GM10248 (cell line): ENCODE measurements at places on chromosomes 16 and 17.
A peak's percentile ranks its signal among the peaks of the same experiment; 100 is the strongest.

GRCh38 chr16:1749152-1750117, 21.9 kb downstream of the NME3 start:
- no peak for DNase-seq

DNA sequence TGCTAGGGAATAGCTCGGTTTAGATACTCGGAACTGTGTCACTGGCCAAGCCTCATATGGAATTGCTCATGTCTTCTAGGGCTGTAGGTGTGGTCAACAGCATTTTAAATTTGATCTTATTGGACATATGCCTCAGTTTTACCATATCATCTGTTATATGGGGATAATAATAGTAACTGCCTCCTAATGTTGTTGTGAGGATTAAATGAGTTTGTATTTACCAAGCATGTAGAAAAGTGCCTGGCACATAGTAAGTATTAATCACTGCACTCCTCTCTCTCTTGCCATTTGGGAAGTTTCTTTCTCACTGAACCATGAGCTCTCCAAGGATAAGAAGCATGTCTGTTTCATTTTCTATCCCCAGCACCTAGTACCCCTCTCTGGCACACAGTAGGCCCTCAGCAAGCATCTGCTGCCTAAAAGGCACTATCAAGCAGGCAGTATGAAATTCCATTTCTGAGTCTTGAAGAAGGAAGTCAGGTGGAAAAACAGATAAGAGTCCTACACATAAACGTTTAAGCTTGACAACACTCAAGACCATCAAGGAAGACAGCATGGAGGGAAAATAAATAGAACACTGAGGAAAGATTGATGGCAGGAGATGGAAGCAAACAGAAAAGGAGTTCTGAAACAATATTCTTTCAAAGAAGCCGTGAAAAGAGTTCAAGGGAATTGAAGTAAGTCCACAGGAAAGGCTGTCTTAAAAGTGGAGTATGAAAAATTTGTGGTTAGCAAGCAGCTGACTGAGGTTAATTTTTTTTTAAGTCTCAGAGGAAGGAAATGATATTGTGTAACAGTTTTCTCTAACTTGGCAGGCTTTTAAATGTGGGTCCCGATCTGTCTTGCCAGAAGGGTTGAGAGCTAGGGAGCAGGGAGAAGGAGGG, 2.2 kb upstream of the ATP6V0A1 start:
- DNase-seq, result peak; percentile 48

DNA sequence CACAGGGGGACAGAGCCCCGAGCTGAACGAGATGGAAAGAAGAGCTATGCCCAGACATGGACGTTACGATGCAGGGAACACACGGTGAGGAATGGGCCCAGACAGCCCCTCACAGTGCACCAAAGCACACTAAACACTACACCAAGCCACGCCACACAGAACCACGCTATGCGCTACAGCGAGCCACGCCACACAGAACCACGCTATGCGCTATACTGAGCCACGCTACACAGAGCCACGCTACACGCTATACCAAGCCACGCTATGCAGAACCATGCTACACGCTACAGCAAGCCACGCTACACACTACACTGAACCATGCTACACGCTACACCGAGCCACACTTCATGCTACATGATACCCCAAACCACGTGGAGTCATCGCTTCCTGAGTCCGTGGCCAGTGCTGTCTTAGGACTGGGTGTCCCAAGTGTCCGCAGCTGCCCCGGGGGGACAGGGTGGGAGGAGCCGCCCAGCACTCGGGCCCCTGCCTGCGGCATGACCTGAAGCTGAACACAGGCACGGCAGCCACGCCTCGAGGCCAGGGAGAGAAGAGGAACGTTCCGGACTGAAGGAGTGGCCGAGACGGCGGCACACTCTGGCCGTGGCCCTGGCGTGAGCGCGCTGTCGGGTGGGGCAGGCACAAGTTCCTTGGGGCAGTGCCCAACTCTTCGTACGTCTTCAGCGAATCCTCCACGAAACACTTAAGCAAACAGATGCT, 61.3 kb downstream of the LMF1 start:
- DNase-seq, result no peak

DNA sequence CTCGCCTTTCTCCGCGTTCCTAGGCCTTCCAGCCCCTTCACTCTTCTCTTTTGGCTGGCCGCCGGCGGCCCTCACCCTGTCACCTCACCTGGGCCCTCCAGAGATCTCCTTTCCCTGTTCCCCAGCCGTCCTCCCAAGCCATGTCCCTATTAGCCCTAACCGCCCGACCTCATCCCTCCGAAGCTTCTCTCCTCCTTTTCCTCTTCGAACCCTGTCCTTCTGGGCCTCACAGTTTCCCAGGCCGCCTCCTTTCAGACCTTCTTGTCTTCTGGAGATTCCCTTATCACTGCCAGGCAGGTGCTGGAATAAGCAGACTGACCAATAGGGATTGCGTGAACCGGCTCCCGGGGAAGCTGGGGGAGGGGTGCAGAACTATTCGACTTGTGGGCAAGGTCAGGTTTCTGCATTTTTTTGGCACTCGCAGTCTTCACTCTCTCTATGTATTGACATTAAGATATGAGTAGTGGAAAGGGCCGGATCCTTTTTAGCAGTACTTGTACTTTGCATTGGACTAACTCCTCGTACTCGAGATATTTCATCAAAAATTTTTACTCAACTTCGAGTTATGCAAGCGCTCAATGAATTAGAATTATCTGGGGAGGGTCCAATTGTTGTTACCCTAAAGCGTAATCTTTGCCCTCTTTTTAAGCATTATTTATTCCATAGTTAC, 690 bp downstream of the RHOT1 start:
- DNase-seq, result peak; percentile 31

GRCh38 chr17:51124640-51125503, 4.2 kb upstream of the SPAG9 start:
- no peak for DNase-seq

DNA sequence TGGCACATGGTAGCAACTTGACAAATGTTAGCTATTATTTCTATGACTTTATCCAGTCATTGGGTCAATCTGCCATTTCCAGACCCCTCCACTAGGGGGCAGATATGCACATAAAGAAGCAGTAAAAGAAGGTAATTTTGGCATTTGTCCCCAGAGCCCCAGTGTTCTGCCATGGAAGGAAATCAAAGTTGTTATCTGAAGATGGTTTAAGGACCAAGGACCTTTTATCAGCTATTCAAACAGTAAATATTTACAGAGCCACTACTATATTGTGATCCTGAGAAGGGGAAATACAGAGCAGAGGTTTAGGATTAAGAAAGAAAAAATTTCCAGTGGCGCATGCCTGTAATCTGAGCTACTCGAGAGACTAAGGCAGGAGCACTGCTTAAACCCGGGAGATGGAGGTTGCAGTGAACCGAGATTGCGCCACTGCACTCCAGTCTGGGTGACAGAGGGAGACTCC, 20.0 kb downstream of the TRAF4 start:
- DNase-seq, result peak; percentile 71

DNA sequence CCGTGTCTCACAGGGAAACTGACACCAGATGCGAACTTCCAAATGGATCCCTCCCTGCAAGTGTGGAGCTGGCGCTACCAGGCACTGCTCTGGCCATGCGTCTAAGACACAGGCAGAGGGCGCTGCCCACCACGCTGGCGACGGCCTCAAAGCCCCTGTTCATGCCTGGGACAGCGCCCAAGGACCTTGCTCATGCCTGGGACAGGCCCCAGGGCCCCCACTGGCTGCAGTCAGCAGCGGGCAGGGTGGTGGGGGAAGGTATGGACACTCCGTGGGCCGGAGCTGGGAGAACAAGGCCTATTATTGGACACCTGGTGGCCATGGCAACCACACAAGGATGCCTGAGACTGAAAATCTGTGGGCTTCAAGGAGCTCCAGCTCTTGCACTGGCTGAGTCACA, 8.8 kb downstream of the ZG16B start:
- peak; percentile 77 for DNase-seq

DNA sequence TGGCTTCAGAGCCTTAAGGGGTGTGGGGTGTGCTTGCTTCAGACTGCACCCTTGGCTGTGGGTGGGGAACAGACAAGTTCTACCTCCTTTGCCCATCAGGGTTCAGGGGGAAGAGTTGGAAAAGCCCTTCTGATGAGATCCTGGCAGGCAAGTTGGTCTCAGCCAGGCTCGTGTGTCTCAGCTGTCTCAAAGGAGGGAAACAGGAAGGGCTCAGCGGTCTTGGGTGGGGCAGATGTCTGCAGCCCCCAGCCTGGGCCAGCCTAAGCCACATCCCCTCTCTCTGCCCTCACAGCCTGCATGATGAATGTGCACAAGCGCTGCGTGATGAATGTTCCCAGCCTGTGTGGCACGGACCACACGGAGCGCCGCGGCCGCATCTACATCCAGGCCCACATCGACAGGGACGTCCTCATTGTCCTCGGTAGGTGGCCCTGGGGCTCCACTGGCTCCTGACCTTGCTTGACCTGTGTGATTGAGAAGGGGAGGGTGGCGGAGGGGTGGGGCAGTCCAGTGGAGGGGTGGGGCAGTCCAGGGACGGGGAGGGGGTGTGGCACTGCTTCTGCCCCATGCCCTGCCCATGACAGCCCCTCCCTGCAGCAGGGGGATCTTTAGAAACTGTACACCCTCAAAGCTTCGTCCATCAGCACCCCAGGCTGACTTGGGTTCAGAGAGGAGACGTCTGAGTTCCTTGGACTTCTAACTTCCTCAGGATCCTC, 199.5 kb downstream of the PRKCB start:
- no peak for DNase-seq

GRCh38 chr17:8326511-8327302, 12.9 kb upstream of the ODF4 start:
- DNase-seq, result peak; percentile 47

GRCh38 chr16:86256995-86257394, 253.3 kb upstream of the FOXF1 start:
- DNase-seq, result no peak

- DNase-seq, result peak; percentile 50
These were observed 34.3 kb downstream of the LIMD2 start for GRCh38 chr17:63665527-63666214.

DNA sequence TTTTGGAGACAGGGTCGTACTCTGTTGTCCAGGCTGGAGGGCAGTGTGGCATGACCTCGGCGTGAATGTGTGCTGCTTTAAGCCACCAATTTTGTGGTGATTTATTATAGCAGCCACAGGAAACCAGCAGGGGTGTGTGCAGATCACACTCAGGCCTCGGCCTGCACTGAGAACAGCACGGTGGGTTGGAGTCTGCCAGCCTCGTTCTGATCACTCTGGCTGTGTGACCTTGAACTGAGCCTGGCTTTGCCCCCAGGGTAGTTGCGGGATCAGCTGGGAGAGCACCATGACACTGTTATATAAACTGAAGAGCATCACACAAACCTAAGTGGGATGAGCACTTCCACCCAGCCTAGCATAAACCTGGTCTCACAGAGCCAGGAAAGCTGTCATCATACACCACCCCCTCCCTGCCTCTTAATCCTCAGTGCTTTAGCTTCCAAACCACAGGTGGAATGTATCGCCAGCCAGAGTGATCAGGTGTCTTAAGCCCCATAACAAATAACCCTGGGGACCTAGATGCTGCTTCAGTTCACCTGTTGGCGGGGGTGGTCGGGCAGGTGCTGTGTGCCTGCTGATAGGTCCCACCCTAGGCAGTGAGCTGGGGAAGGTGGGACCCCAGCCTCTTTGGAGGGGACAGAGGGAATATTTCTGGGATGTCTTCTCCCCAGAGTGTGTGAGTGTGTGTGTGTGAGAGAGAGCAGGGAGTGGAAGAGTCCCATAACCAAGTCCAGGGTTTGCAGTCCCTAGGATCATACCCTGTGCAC, 28.6 kb upstream of the NDRG4 start:
- no peak for DNase-seq

GRCh38 chr17:71115669-71115972, 946.3 kb downstream of the KCNJ2 start:
- DNase-seq, result no peak
